ENCODE measurements at places on chromosomes 2 and 18.

- H3K27me3 ChIP-seq = peaks cover 18% of the 10 kb centered on the region
- no peak for DNase-seq
- H3K36me3 ChIP-seq = no peaks in the 10 kb centered on the region
- H3K27ac ChIP-seq = no peak overlapping the region
Observed at GRCh38 chr2:120525056-120526046, 179.4 kb downstream of the INHBB start.

DNA sequence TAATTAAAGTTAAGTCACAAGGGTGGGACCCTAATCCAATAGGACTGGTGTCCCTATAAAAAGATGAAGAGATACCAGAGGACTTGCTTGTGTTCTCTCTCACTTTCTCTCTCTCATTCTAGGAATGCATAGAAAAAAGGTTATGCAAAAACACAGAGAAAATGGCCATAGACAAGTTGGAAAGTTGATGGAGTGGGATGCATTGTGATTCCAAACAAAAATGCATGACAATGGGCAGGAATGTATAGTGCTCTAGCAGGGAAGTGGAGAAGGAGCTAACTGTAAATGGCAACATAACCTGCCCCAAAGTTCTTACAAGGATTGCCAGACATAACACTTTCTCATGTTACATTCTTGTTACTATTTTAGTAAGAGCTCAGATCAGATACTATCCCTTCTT, 301.6 kb upstream of the LRATD1 start:
- H3K36me3 ChIP-seq = no peaks in the 10 kb centered on the region
- DNase-seq = no peak
- H3K4me1 ChIP-seq = no peaks in the 10 kb centered on the region
- no peaks in the 10 kb centered on the region for H3K27me3 ChIP-seq

GRCh38 chr2:238942726-238943300, 94.9 kb downstream of the TWIST2 start:
- no peaks in the 10 kb centered on the region for H3K27me3 ChIP-seq
- H3K4me1 ChIP-seq = peaks cover 4% of the 10 kb centered on the region
- H3K4me3 ChIP-seq = no peak overlapping the region
- peak; percentile 1 for DNase-seq
- no peak overlapping the region for H3K27ac ChIP-seq

GRCh38 chr2:181462033-181462432, 4.8 kb downstream of the ITGA4 start:
- DNase-seq = no peak
- H3K27ac ChIP-seq = peak overlapping the region; percentile 55
- H3K36me3 ChIP-seq = peaks cover 79% of the 10 kb centered on the region

- no peaks in the 10 kb centered on the region for H3K27me3 ChIP-seq
- H3K27ac ChIP-seq = no peak overlapping the region
- DNase-seq = no peak
- H3K36me3 ChIP-seq = peaks cover 49% of the 10 kb centered on the region
- no peaks in the 10 kb centered on the region for H3K4me1 ChIP-seq
Observed at GRCh38 chr18:79756826-79757225, 40.9 kb upstream of the KCNG2 start.

DNA sequence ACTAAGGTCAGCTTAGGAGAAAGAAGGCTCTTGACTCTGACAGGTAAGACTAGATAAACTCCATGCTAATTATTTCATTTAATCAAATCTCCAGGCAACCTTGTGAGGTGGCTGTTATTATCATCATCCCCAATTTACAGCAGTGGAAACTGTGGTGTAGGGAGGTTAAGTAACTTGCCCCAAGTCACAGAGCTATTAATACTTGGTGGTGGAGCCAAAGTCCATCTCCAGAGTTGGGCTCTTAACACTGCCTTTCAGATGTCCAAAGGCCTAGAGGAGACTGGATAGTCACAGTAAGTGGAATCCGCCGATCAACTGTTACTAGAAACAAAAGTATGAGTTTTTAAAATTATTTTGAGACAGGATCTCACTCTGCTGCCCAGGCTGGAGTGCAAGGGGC, 46.6 kb upstream of the SP3 start:
- H3K4me3 ChIP-seq = no peak overlapping the region
- H3K27me3 ChIP-seq = peaks cover 23% of the 10 kb centered on the region
- no peaks in the 10 kb centered on the region for H3K36me3 ChIP-seq
- H3K4me1 ChIP-seq = peaks cover 4% of the 10 kb centered on the region
- DNase-seq = no peak

- no peaks in the 10 kb centered on the region for H3K36me3 ChIP-seq
- H3K4me1 ChIP-seq = no peaks in the 10 kb centered on the region
- H3K27me3 ChIP-seq = no peaks in the 10 kb centered on the region
- H3K27ac ChIP-seq = no peak overlapping the region
- DNase-seq = no peak
- no peak overlapping the region for H3K4me3 ChIP-seq
Observed at GRCh38 chr2:220175967-220176366, 548.5 kb downstream of the SLC4A3 start.

- peaks cover 12% of the 10 kb centered on the region for H3K4me1 ChIP-seq
- H3K36me3 ChIP-seq = no peaks in the 10 kb centered on the region
- DNase-seq = no peak
- H3K27ac ChIP-seq = no peak overlapping the region
- H3K27me3 ChIP-seq = peaks cover 57% of the 10 kb centered on the region
- H3K4me3 ChIP-seq = no peak overlapping the region
Observed at GRCh38 chr2:20670315-20671035, 3.5 kb downstream of the GDF7 start.

- peaks cover 19% of the 10 kb centered on the region for H3K4me1 ChIP-seq
- H3K36me3 ChIP-seq = peaks cover 4% of the 10 kb centered on the region
- no peak for DNase-seq
- no peak overlapping the region for H3K4me3 ChIP-seq
Observed at GRCh38 chr2:7904319-7904718, 777.5 kb upstream of the ID2 start.

DNA sequence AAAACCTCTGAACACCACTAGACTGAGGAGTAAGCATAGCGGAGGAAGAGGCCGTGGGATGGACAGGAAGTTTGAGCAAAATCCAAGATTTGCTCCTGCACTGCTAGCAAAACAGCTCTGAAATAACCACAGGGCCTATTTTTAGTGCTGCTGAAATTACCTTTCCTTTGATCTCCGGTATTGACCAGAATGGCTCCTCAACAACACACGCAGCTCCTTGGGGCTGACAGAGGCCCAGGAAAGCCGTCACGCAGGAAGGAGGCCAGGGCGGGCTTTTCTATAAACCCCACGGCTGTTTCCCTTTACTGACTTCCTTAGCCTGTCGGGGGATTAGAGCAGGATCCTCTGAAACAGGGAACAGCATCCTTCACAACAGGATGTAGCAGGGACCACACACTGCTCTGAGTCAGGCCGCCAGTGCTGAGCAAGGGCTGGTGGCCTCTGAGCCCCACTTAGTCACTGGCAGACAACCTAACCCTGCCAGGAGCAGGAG, 80.8 kb upstream of the LCLAT1 start:
- peak; percentile 32 for DNase-seq
- no peaks in the 10 kb centered on the region for H3K27me3 ChIP-seq
- H3K36me3 ChIP-seq = no peaks in the 10 kb centered on the region

GRCh38 chr2:177640423-177640822, 247.8 kb downstream of the AGPS start:
- H3K27me3 ChIP-seq = peaks cover 8% of the 10 kb centered on the region
- H3K27ac ChIP-seq = no peak overlapping the region
- H3K4me1 ChIP-seq = no peaks in the 10 kb centered on the region

- no peak overlapping the region for H3K4me3 ChIP-seq
- no peak for DNase-seq
- H3K4me1 ChIP-seq = no peaks in the 10 kb centered on the region
- peaks cover 8% of the 10 kb centered on the region for H3K27me3 ChIP-seq
- no peaks in the 10 kb centered on the region for H3K36me3 ChIP-seq
Observed at GRCh38 chr2:105504459-105504858, 105.6 kb upstream of the FHL2 start.

DNA sequence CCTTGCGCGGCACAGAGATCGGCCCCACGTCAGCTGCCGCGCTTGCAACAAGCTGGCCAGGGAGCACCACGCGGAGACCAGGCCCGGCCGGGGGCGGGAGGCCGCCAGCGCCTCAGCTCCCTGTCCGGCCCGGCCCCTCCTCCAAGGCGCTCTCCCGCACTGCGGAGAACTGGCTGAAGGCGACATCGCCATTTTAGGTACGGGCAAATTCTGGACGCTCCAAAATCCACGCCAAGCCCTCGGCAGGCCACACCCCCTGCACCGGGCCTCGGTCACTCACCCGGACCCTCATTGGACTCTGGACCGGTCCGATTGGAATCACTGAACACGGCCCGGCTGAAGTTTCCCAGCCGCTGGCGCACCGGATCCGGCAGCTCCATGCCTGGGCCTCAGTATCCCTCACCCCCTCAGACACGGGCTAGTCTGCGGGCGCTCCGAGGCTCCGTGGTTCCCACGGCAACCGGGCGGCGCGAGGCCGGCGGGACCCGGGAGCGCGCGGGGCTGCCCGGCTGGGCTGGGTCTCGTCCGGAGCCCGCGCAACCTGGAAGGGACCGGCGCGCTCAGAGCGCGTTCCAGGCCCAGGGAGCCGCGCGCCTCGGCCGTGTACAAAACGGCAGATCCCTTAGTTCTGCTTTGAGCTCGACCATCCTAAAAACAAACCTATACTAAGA, at the start of gene TMEM17:
Gene TMEM17 (minus strand): TSS at position 446 of the 671 bp plus-strand sequence. CDS start 66 bp downstream, at position 380.
- DNase-seq = peak; percentile 31
- peaks cover 2% of the 10 kb centered on the region for H3K36me3 ChIP-seq
- H3K27me3 ChIP-seq = peaks cover 31% of the 10 kb centered on the region
- peaks cover 8% of the 10 kb centered on the region for H3K4me1 ChIP-seq

- H3K27me3 ChIP-seq = no peaks in the 10 kb centered on the region
- H3K36me3 ChIP-seq = no peaks in the 10 kb centered on the region
- no peak overlapping the region for H3K4me3 ChIP-seq
- H3K4me1 ChIP-seq = peaks cover 1% of the 10 kb centered on the region
- H3K27ac ChIP-seq = no peak overlapping the region
- DNase-seq = no peak
Observed at GRCh38 chr2:105385731-105386540, 12.9 kb downstream of the FHL2 start.

DNA sequence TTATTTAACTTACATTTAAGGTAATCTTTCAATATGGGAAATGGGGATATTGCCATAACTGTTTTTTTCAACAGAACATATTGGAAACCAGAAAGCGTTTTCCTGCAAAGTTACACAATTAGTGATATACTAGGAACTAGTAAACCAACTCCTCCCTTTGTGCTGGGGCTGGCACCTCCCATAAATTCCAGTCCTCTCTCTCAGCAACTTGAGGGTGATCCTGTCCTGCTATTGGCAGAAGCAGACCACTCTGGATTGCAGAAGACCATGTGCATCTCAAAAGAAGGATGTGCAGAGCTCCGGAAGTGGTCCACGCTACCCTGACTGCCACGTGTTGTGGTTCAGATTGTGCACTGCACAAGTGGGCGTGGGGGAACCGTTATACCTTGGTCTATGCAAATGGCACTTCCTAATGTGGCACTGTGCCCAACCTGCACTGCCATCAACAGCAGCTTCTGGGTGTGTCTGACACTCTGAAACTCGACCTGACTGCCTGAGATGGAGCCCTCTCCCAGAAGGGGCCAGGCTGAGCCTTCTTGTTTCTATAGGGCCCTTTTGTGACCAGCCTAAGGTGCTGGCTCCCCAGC, 219.2 kb downstream of the ZNF516 start:
- no peak overlapping the region for H3K27ac ChIP-seq
- no peak for DNase-seq
- H3K4me3 ChIP-seq = no peak overlapping the region
- no peaks in the 10 kb centered on the region for H3K4me1 ChIP-seq

GRCh38 chr2:8146132-8147005, 535.5 kb upstream of the ID2 start:
- no peak overlapping the region for H3K27ac ChIP-seq
- no peak for DNase-seq
- peaks cover 20% of the 10 kb centered on the region for H3K4me1 ChIP-seq
- peaks cover 5% of the 10 kb centered on the region for H3K27me3 ChIP-seq
- no peak overlapping the region for H3K4me3 ChIP-seq
- H3K36me3 ChIP-seq = no peaks in the 10 kb centered on the region

DNA sequence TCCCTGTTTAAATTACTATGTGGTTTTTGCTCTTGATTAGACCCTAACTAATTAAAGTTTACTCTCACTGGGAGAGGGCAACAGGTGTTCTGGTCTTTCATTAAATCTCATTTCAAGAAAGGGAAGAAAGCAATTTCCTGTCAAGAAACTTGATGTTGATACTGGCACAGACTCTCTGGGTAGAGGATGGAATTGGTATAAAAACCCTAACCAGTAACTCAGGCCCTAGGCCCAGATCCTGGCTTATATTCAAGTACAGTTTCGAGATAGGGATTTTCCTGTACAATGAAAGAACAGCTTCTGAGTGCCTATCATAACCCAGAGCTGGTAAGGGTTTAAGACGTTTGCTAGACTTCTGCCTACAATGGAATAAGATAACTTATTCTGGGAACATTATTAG, 61.6 kb upstream of the ACYP2 start:
- H3K4me1 ChIP-seq = peaks cover 31% of the 10 kb centered on the region
- peaks cover 4% of the 10 kb centered on the region for H3K36me3 ChIP-seq
- DNase-seq = no peak
- H3K27me3 ChIP-seq = no peaks in the 10 kb centered on the region

DNA sequence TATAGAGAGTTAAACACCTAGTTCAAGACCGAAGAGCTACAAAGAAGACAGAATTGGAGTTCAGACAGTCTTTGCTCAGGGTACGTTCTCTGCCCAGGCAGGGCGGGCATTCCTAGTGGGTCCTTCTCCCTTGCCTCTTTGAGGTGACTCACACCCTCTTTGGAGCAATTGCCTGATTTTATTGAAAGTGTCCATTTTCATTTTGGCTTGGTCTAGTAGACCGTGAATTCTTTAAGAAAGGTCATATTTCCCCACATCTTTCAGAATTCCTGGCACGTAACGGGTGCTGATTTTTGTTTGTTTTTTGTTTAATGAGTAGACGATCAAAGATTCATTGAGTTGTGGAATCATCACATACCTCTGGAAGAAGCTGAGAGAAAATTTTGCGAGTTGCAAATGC, 871.5 kb downstream of the RNF144A start:
- DNase-seq = no peak
- H3K36me3 ChIP-seq = peaks cover 4% of the 10 kb centered on the region
- no peak overlapping the region for H3K27ac ChIP-seq
- H3K4me1 ChIP-seq = no peaks in the 10 kb centered on the region
- H3K4me3 ChIP-seq = no peak overlapping the region
- no peaks in the 10 kb centered on the region for H3K27me3 ChIP-seq

DNA sequence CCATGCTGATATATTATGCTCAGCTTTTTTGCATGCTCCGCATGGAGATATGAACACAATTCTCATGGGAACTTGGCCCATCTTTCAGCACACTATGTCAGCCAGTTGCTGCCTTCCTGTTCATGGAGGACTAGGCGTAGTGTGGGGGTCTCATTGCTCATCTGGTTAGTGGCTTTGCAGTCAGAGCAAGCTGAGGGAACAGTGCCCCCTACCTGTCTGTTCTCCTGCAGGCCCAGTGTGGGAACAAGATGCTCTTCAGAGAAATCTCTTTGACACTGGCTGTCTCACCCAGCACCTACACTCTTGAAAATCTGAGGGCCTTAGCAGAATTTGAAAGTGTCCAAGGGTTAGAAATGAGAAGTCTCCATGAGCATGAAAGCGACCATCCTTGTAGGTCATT, 47.1 kb downstream of the SPTBN1 start:
- H3K4me1 ChIP-seq = no peaks in the 10 kb centered on the region
- no peaks in the 10 kb centered on the region for H3K36me3 ChIP-seq
- H3K27me3 ChIP-seq = peaks cover 4% of the 10 kb centered on the region
- H3K4me3 ChIP-seq = no peak overlapping the region
- no peak overlapping the region for H3K27ac ChIP-seq
- DNase-seq = peak; percentile 24

GRCh38 chr2:45850558-45850957, 199.1 kb downstream of the PRKCE start:
- H3K4me1 ChIP-seq = peaks cover 37% of the 10 kb centered on the region
- peak overlapping the region; percentile 52 for H3K27ac ChIP-seq
- DNase-seq = no peak
- no peak overlapping the region for H3K4me3 ChIP-seq
- H3K36me3 ChIP-seq = peaks cover 38% of the 10 kb centered on the region

- no peak overlapping the region for H3K4me3 ChIP-seq
- no peak overlapping the region for H3K27ac ChIP-seq
- H3K27me3 ChIP-seq = no peaks in the 10 kb centered on the region
- no peaks in the 10 kb centered on the region for H3K4me1 ChIP-seq
Observed at GRCh38 chr2:163341426-163341825, 394.4 kb downstream of the FIGN start.
